ENCODE measurements at places on chromosomes 3 and 15. TPM values are rescaled to one million over a fixed set of nuclear protein-coding genes. Genes with fewer than 3 reads are reported as not detected.

PTH1R gene
- total RNA-seq = 3.1 TPM

SNTN gene
- total RNA-seq = not detected

RPP25 gene
- total RNA-seq = 17.8 TPM

RIOX2 gene
- total RNA-seq = 26.5 TPM

ITIH1 gene
- not detected for total RNA-seq

DNA sequence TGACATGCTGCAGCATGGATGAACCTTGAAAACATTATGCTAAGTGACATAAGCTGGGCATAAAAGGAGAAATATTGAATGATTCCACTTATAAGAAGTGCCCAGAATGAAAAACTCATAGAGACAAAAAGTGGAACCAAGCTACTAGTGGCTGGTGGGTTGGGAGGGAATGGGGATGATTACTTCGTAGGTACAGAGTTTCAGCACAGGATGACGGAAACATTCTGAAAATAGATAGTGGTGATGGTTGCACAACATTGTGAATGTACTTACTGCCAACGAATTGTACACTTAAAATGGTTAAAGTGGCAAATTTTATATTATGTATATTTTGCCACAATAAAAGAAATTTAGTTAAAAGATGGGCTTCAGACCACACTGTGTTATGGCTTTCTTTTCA, 93.6 kb downstream of the RPLP1 start:
- no peak for DNase-seq

DNA sequence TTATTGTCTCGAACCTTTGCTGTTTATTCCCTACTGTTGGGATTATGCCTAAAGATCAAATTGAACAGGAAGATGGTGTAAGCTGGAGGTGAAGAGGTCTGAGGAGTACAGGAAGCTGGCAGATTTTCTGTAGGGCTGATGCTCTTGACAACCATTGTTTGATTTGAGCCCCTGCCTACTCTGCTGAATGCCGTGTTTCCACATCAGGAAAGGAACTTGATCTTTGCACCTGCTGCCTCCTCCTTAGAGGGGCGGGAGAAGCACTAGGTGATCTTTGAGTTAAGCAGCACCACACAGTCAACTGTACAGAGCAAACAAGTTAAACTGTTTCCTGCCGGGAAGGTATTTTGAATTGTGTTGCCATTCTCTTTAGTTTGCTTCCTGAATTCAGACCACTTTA, 364.6 kb upstream of the EPHA6 start:
- DNase-seq = no peak

DNA sequence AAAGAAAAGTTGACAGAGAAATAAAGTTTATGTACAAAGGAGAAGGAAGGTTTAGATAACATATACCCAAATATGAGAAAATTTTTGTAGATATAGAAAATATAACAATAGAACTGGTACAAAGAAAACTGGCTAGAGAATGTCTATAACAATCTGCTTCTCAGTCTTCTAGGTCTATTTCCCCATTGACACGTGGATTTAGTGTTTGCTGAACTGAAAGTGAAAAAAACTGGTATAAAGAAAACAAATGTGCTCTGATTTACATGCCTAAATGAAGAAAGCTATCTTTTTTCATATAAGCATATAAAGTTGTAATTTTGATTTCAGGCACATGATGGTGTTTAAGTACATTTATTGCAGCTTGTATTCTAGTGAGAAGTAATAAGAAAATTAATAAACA, 9.8 kb downstream of the KCNMB2 start:
- DNase-seq = no peak

- no peak for DNase-seq
These were observed 32.5 kb upstream of the LCTL start for GRCh38 chr15:66598095-66598815.

DNA sequence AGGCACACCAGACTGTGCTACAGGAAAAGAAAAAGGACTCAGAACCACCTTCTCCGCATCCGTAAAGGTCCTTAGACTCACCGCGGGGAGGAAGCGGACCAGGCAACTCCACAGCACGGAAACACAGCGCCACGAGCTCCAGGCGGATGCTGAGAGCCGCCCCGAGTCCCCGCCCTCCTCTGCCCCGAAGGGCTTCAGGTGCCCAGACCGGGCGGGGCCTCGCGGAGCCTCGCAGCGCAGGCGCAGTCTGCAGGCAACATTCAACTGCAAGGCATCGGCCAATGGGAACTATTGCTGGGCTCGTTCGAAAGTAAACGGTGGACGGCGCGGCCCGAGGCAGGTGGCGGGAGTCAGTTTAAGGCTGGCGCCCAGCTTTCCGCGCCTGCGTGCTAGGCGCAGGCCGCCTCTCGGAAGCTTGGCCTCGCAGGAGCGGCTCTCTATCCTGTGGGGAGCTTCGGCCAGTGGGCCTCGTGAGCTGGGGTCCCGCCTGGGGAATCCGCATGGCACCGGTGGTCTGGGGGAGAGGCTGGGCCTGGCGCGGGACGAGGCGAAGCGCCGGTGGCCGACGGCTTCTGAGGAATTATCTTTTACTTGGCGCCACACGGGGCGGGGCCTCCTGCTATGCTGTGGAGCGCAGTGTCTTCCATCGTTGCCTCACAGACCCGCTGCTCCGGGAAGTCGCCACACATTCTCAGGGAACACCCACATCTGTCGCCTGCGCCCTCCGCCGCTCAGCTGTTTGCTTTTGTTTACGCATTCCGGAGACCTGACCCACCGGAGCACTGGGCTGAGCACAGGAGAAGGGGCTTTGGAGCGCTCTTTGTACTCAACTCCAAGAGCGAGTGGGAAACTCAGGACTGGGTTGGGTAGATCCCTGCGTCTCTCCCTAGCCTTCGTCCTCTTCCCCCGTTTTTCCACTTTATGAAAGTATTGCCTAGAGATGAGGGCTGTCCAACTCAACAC, at the start of gene TRIM59:
Gene TRIM59, minus strand, starts transcription at position 151 of the 963 bp plus-strand sequence. CDS start 10,603 bp downstream, outside the sequence.
- DNase-seq = peak; percentile 97

DNA sequence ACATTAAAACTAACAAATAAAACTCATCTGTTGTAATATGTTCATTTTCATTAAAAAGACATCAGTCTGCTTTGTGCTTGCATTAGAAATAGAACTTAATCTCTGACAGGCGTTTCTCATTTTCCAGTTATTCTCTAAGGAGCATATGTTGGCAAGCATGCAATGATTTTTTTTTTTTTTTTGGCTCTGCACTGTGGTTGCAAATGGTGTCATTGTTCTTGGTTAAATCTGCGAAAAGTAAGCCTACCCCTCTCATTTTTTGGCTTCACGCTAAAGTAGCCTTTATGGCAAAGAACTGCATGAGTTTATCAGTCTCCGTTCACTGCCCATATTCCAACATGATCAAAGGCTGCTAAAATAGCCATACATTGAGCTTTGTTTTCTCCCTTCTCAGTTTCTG, 403.2 kb downstream of the MECOM start:
- no peak for DNase-seq

- no peak for DNase-seq
These were observed 163.2 kb downstream of the PDZRN3 start for GRCh38 chr3:73461547-73461946.

DNA sequence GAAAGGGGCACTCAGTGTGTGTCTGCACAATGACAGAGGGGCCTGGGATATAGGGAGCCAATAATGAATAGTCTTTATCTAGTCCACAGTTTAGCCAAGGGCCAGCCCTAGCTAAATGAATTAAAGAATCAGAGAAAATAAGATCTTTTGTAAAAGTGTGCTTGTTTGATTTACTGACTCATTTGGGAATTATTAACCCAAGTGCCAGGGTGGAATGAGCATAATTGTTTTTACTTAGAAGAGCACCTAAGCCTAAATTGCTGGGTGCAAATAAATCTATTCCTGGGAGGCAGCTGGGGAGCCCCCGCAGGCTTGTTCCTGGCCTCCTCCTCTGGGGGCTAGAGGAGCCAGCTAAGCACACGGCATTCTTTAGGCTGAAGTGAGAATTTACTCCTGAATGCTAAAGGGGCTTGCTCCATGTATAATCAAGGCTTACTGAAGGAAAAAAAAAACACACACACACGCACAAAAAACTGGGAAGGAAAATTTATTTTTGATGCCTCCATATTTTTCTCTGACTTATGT, 405.3 kb upstream of the SUCLG2 start:
- DNase-seq = no peak

DNA sequence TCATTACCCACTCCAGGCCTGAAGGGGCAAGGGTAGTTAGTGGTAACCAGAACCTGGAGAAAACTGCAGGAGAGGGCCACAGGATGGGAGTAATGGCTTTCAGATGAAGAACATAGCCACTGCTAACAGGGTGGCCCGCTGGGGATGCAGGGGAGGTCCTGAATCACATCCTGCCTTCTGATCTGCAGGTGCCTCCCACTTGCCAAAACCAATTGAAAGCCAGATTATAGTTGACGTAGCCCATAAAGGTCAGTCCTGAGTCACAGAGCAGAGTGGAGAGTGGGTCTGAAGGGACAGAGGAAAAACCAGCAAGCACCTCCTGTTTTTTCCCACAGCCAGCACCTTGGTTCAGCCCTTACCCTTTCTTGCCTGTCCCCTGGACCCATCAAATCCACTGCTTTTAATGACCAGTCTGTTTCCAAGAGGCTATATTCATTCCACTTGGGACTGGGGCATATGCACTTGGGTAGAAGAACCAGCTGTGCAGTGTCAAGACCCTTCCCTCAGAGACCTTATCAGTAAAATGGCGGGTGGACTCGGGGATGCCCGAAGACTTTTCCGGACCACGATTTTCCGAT, 646 bp upstream of the SLC35G2 start:
- DNase-seq = no peak

- no peak for DNase-seq
These were observed 126.4 kb downstream of the GREM1 start for GRCh38 chr15:32844118-32844711.

DNA sequence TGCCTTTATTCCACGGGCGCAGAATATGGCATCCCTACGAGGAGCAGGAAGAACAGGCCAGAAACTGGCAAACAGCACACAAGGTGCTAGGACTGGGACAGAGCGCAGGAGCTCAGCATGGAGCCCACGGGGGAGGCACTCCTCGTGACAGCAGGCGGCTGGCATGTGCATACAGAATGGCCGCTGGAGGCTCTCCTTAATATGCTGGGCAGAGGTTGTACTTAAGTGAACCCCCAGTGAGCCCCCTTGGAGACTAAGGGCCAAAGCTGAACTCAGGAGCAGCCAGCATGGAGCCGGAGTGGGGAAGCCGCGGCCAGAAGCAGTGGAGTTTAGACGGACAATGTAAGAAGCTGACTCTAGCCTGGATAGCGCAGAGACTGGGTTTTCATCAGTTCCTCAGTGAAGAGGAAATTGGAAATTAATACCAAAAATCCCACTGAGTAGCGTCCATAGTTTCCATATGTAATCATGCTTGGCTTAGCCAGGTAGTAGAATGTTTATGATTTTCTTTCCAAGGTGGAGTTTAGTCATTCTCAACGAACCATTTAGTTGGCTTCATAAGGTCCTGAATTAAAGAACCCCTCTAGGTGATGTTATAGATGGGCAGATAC, 69.4 kb downstream of the EPHB3 start:
- DNase-seq = peak; percentile 71

DNA sequence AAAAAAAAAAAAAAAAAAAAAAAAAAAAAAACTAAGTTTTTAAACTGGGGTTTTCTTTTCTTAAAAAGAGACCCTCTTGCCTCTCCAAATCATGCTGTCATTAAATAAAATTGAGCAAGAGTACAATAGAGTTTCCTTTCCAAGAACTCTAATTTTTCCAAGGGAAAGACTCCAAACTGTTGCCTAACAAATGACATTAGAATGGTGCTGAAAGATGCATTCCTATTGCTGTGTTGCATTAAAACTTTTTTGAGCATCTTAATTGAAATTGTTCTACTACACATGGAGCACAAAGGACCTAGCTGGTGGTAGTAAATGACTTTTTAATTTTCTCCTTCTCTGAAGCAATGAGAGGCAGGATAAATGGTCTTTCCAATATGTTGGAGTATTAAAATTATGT, 469.1 kb upstream of the ARHGEF26 start:
- DNase-seq = no peak
